ENCODE measurements at places on chromosomes 13 and 19.

DNA sequence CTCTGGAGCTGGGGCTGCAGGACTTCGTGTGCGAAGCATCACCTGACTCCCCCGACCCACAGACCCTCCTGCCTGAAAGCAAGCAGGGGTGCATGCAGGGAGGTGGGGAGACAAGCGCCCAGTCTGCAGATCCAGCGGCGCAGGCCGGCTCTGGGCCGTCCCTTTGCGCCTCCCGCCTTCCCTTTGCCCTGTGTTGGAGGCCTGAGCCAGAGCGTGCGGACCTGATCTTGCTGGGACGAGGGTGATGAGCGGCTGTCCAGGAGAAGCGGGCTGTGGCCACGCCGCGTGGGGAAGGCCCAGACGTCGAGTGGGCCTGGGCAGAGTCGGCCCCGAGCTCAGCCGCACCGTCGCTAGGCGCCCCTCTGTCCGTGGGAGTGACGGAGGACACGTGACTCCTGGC is 5.3 kb upstream of the GRTP1 start:
- no peak for DNase-seq

DNA sequence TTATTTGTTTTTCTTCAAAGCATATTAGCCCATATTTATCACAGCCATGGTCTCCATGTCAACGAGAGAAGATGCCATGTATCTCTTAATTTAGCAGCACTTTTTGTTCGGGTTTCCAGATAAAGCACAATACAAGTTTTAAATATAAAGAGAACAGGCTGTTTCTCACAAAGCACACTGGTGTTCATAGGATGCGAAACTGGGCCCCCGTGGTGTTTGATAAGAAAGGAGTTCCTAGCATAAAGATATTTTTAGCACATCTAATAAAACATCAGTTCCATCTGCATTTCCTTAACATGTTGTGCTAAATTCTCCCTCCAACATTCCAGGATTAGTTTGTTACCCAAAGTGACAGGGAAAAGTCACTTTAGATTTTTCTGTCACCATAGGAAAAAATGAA is 72.4 kb upstream of the EDNRB start:
- no peak for DNase-seq

GRCh38 chr19:38729653-38730469 is 14.4 kb downstream of the CAPN12 start:
- DNase-seq = no peak

DNA sequence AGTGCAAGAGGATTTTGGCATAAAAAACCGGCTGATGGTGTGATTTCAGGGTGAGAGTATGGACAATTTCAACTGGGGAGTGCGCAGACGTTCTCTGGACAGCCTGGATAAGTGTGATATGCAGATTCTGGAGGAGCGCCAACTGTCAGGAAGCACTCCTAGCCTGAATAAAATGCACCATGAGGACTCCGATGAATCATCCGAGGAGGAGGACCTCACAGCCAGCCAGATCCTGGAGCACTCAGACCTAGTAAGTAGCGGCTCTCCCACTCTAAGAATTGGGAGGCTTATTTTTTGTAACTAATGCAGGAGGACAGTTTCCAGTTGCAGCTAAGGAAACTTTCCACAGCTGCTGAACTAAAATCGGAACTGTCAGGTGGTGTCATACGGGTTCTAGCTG is 53.6 kb downstream of the ZAR1L start:
- no peak for DNase-seq

- DNase-seq = no peak
Measured at GRCh38 chr13:28172947-28173346, 34.6 kb downstream of the PAN3 start.

- DNase-seq = no peak
Measured at GRCh38 chr13:26558987-26559386, 1.5 kb downstream of the WASF3 start.

GRCh38 chr19:29625186-29625651 is 19.1 kb downstream of the POP4 start:
- DNase-seq = no peak

DNA sequence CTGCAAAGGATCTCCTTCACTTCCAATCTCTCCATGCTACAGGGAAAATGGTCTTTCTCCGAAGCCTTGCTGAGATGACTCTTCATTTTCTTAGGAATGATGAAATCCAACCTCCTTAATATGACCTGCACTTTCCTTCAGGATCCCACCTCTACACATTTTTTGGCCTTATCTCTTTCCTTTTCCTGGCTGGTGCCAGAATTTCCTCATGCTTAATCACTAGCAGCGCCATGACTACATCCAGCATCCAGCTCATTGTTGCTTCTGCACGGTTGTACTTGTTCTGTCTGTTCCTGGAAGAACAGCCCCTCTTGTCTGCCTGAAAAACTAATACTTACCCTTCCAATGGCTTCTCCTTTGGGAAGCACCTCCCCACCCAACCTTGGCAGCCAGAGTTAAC is 68.4 kb downstream of the TEX26 start:
- DNase-seq = no peak

DNA sequence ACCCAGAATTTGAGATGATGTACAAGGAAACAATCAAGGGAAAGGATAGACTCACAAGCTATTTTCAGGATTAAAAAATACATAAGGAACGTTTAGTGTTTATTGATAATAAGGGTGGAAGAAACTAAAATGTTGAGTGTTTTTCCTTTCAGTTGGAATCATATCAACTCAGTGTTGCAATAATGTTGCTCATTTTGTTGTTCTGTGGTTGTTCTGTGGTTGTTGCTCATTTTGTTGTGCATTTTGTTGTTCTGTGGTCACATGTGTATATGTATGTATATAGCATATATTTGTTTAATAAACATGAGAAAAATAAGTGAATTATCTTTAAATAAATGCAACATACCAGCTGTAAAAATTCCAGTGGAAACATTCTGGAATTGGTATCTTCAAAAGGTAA is 262.4 kb upstream of the SPRY2 start:
- DNase-seq = no peak

- DNase-seq = no peak
Measured at GRCh38 chr13:94346261-94347019, 133.0 kb downstream of the DCT start.

DNA sequence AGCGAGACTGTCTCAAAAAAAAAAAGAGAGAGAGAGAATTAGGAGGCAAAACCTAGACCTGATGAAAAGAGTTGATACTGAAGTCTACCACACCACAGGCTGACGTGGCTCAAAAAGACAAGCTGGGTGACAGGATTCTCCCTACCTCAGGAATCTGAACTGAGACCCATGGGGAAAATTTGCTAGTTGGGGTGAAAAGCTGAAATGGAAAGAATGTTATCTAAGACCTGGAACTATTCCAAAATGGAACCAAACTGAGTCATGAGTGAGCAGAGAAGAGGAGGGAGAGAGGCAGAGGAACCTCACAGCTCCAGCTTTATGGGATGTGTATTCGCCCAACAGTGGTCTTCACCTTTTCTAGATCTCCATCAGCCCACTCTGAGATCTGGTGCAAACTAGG is 11.7 kb downstream of the SMG9 start:
- DNase-seq = no peak

GRCh38 chr13:109162248-109163036 is 533.0 kb downstream of the MYO16 start:
- DNase-seq = no peak

GRCh38 chr13:35789335-35790165 is 313.1 kb upstream of the MAB21L1 start:
- DNase-seq = no peak

DNA sequence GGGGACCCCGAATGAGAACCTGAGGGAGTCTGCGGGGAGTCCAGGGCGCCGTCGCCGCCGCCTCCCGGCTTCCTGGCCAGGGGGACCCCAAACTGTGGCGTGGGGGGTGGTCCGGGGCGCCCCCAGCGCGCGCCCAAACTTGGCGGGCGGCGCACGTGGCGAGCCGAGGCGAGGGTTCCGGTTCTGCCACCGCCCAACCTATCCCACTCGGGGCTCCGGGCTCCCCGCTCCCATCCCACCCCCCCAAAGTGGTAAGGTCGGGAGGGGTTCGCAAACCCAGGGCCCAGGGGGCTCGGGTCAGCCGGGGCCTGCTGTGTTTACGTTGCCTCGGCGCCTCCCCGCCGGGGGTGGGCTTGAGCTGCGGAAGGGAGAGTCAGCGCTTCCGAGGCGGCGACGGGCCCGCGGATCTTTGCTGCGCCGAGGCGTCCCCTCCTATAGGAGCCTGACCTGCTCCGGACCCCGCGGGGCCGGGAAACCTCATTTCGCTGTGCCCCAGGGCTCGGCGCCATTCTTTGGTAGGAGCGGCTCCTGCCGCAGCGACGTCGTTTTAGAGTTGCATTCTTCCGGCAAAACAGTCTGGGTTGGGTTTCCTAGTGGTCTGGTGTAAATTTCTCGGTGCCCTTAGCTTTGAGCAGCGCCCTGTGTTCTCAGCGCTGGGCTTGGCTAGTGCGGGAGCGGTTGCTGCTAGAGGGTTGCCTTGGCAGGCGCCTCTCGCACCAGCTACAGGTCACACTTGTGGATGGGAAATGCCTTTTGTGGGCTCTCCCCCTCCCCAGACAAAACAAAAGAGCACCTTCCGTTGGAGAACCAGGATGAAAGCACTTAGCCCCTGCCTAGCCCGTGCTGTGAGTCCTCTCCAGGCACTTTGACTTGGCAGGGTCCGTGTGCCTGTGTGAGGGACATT is 1.2 kb downstream of the DAZAP1 start:
- no peak for DNase-seq

DNA sequence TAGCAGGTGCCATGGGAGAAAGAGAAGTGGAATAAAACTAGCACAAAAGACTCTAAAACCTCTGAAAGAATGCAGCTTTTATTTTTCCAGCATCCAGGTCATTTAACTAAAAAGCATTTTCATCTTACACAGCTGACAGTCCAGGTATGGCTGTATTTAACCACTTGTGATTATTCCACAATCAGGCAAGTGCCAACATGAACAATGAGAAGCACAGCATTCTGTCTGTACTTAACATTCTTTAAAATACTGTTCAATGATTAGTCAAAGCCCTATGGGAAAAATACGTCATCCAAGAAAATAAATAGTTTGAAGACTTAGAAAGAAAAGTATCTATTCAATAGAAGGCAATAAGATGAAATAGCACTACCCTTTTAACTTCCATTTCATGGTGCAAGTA is 246.9 kb downstream of the LIG4 start:
- DNase-seq = no peak

- no peak for DNase-seq
Measured at GRCh38 chr13:81927347-81927746, 1586.4 kb upstream of the SPRY2 start.

DNA sequence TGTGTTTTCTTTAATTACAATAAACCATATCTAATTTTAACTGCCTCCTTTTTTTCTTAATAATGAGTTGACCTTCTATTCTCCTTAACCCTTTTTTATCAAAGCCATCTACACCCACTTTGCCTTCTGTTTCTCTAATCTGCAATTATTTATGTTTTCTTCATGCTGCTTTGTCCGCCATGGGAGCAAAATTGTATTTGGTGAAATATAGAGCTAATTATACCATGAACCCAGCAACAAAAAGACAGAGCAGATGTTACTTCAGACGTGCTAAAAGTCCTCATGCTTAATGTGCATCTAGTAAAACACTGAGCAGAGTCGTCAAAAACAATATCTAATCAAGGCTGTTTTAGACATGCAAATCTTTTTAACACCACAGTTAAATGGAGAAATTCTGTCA is 264.7 kb downstream of the DACH1 start:
- no peak for DNase-seq

GRCh38 chr13:110306960-110307766 is at the start of the genes COL4A1 and COL4A2:
COL4A1 (minus strand) TSS chr13:110307157; CDS start chr13:110307027, 130 bp downstream.
COL4A2 (plus strand) TSS chr13:110307284; CDS start chr13:110307904, 620 bp downstream.
- DNase-seq = no peak

- DNase-seq = no peak
Measured at GRCh38 chr13:112967686-112968379, 1.2 kb upstream of the MCF2L start.

GRCh38 chr13:59399513-59399912 is 764.2 kb downstream of the DIAPH3 start:
- DNase-seq = no peak

DNA sequence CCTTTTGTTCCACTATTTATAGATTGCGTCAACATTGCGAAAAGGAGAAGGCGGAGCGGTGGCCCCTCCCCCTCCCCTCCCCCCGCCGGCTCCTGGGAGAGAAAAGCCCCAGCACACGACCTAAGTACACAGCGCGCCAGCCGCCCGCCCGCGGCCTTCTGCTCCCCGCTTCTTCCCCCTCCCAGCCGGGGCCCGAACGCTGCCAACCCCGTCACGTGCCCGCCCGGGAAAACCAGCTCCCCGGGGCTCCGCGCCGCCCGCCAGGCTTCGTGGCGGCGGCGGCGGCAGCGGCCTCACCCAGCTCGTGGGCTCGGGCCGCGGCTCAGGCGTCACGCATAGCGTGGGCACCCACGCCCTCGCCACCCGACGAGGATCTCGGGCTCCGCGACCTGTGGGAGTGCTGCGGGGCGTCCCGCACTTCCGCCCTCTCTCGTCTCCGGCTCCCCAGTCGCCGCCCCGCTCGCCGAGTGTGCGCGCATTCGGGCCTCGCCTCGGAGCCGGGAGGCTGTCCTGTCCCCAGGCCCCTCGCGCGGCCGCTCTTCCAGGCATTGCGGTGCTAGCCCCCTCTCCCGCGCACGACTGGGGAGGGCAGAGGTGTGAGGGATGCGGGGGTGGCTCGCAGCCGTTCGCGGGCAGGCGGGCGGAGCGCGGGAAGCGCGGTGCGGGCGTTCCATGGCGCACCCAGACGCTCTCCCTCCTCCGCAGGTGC is 110.5 kb downstream of the KCNRG start:
- DNase-seq = peak; percentile 73

DNA sequence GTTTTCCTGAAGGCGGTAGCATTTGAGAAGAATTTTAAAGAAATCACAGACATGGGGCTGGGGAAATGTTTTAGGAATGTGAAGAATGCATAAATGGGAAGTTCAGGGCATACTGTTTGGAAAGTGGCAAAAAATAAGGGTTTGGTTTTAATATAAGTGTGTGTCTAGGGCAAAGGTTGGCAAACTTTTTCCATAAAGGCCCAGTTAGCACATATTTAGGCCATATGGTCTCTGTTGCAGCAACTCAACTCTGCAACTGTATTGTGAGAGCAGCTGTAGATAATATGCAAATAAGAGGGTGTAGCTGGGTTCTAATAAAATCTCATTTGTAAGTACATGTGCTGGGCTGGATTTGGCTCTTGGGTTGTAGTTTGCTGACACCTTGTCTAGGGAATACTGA is 521.9 kb downstream of the DIAPH3 start:
- no peak for DNase-seq

DNA sequence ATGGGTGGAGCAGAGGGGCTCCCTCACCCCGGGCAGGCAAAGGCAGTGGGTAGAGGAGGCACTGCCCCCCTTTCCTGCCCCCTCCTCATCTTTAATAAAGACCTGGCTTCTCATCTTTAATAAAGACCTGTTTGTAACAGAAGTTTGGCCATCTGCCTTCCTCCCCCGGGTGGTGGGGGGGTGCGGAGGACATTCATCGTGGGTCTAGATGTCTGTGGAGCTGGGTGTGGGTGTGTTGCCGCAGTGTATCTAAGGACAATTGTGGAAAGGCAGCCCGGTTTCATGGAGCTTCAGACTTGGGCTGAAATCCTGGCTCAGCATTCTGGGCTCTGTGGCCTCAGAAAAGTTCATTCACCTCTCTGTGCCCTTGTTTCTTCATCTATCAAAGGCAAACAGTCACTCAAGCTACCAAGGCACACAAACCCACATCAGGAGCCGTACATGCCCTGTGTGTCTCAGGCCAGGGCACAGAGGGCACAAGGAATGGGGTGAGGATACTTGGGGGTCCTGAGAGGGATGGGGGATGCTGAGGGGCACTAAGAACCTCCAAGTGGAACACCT is 8.8 kb upstream of the SWSAP1 start:
- DNase-seq = no peak

GRCh38 chr13:106534639-106535551 is 567 bp downstream of the EFNB2 start:
- no peak for DNase-seq

- no peak for DNase-seq
Measured at GRCh38 chr19:12133069-12133468, 7.1 kb downstream of the ZNF20 start.

Measured in esophagus squamous epithelium (tissue), 5 donors.